ENCODE measurements at places on chromosomes 12 and 14. TPM values are rescaled to one million over a fixed set of nuclear protein-coding genes. Genes with fewer than 3 reads are reported as not detected.

GRCh38 chr14:59707778-59708561 lies 131.4 kb upstream of the CCDC175 start:
- no peak for DNase-seq

The RERGL gene
- polyA plus RNA-seq = 48.4 TPM

GRCh38 chr12:10158406-10158805 lies 13.5 kb downstream of the OLR1 start:
- no peak for DNase-seq

GRCh38 chr12:30025317-30025716 lies 241.6 kb upstream of the TMTC1 start:
- DNase-seq = no peak
